Upper lobe of left lung (tissue), 6 donors: ENCODE measurements at places on chromosomes 4 and X. TPM values are rescaled to one million over a fixed set of nuclear protein-coding genes. Genes with fewer than 3 reads are reported as not detected.

GRCh38 chr4:139958739-139959098 is 195.3 kb downstream of the MAML3 start:
- DNase-seq = no peak

- DNase-seq = no peak
Measured at GRCh38 chr4:22897520-22898108, 204.9 kb downstream of the GBA3 start.

GRCh38 chr4:101222156-101222845 is 125.0 kb downstream of the PPP3CA start:
- DNase-seq = no peak

Gene PQBP1
- 49.1 TPM for total RNA-seq

GRCh38 chr4:32745351-32745750 is 2025.2 kb downstream of the PCDH7 start:
- no peak for DNase-seq

Gene POU4F2
- not detected for total RNA-seq

- peak; percentile 91 for DNase-seq
Measured at GRCh38 chr4:55396308-55397125, 760 bp downstream of the TMEM165 start.

DNA sequence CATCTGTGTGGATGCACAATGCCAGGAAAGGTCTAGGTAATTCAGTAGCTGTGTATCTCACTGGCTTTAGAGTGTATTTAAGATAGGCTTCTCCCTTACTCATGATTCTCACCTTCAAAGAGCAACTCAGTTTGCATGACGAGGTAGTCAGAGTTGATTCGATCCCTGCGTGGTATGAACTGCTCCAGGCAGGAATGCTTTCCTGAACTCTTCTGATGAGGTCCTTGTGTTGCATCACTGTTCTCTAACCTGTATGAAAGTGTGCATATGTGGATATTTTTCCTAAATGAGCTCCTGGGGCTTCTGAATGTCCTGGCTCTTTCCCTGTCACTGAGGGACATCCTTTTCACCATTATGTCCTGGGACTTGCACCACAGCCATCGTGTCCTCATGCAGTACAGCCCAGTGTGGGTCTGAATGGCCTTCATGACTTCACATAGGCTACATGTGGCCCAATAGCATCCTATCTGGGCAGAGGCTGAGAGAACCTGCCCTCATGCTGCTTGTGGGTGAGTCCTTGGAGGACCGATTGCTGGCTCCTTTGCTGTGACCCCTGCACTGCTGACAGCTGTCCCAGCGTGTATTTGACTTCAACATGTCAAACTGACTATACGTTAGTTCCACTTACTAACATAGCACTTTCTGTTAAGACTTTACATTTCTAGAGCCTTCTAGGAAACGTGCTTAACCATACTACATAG is 65.3 kb upstream of the WDR1 start:
- no peak for DNase-seq

GRCh38 chrX:153374426-153374825 is 26.7 kb downstream of the PNMA6E start:
- DNase-seq = no peak

- no peak for DNase-seq
Measured at GRCh38 chrX:103626855-103627254, 1.9 kb upstream of the TCEAL1 start.

Gene AVPR2
- total RNA-seq = not detected

- no peak for DNase-seq
Measured at GRCh38 chr4:64192731-64193412, 216.4 kb downstream of the TECRL start.

- DNase-seq = no peak
Measured at GRCh38 chr4:160038615-160039014, 935.7 kb downstream of the RAPGEF2 start.

DNA sequence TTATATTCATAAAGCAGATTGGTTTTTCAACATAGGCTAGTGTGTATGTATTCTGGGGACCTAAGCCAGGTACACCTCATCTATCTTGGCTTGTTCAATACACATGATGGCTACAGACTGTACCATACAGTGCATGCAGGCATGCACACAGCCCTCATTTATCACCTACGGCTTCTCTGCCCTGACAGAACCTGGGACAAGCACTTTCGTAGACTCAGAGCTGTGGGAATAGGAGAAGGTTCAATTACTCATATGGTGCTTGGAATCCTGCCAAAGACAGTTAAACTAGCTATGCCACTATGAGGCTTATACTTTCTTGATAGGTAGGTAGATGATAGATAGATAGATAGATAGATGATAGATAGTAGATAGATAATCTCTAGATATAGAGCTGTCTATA is 457.2 kb downstream of the GALNTL6 start:
- DNase-seq = no peak

DNA sequence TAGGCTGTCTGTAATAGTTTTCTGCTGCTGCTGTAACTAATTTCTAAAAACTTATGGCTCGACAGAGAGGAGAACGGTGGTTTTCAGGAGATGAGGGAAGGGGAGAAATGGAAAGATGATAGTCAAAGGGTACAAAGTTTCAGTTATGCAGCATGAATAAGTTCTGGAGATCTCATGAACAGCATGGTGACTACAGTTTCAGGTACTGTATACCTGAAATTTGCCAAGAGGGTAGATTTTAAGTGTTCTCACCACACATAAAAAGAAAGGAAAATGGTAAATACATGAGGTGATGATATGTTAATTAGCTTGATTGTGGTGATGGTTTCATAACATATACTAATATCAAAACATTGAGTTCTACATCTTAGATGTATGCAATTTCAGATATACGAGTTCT is 34.9 kb downstream of the DRD5 start:
- no peak for DNase-seq

Gene NR0B1
- not detected for total RNA-seq

Gene TCEAL8
- 42.7 TPM for total RNA-seq

Gene ZCCHC18
- 0.26 TPM for total RNA-seq

DNA sequence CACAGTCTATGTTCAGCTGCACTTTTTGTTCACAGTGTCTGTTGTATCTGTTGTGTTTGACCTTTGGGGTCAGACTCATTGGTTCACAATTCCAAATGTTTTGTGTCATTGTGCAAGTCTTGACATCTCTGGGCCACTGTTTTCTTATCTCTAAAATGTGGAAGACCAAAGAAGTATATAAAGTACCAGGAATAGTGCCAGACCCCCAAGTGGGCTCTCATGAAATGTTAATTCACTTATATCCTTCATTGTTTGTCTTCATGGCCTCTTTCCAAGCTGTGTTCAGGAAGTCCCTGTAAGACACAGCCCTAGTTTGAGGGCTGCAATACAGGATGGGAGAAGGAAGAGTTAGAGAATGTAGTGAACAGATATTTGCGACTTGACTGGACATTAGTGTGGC is 468.3 kb upstream of the BOD1L1 start:
- DNase-seq = no peak

GRCh38 chrX:18424482-18425198 is 768 bp upstream of the CDKL5 start:
- no peak for DNase-seq

DNA sequence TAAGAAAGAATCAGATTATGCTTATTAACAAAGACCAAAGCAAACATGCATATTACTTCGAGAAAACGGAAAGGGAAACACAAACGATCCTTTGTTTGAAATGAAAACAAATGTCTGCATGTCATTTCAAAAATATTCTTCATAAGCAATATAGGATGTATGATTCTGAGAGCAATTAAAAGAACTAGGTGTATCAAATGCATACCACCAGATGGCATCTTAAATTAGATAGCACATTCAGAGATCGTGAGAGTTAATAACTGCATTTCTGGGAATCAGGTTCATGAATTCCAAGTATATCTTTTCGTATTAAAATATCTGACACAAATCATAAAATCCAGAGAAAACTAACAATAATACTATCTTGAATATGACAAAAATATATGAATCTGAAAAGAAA is 159.5 kb downstream of the PPP3CA start:
- DNase-seq = no peak

DNA sequence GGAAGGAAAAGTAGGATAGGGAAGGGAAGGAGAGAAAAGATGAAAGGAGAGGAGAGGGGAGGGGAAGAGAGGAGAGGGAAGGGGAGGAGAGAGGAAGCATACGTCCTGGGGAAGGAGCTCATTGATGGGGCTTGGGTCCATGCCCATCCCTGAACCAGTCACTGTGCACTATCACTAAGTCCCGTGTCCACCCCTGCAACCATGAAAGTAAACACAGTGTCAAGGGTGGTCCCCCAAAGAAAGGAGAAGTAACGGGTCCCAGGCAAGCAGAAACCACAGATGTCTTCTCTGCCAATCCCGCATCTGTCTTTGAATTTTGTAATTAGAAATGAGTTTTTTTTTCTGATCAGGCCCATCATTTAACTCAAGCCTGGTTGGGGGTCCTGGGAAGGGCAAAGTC is 55.2 kb downstream of the LGI2 start:
- no peak for DNase-seq

Gene UCHL1
- 5.2 TPM for total RNA-seq

DNA sequence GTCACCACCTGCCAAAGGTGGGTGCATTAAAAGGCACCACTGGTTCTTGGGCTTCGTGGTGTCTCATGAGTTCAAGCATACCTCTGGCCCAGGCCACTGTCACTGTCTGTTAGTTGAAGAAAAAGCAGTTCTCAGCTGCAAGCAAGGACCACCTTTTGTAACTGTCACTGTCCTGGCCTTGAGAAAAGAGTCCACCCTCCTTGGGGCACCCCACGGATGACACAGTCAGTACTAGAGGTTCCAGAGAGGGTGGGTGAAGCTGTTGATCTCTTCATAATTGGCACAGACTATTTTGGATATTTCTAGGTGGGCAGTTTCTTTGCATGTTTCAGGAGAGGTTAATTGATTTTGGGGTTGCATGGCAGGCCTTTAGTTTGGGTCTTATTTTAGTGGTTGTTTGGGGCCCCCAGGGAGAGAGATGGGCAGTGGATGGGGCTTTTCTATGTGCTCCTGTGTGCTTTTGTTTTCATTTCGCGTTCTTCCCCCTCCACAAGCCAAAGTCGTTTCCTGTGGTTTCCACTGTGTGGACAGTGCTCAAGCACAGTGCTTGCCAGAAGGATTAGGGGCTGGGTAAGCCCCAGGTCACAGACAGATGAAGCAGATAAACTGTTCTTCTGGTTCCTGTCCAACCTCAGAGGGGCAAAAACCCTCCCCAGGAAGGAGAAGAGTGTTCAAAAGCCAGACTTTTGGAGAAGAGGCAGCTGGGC is 156.2 kb upstream of the PPP1R2C start:
- DNase-seq = no peak

Gene GASK1B
- 35.8 TPM for total RNA-seq

Gene COL4A5
- total RNA-seq = 38.6 TPM

DNA sequence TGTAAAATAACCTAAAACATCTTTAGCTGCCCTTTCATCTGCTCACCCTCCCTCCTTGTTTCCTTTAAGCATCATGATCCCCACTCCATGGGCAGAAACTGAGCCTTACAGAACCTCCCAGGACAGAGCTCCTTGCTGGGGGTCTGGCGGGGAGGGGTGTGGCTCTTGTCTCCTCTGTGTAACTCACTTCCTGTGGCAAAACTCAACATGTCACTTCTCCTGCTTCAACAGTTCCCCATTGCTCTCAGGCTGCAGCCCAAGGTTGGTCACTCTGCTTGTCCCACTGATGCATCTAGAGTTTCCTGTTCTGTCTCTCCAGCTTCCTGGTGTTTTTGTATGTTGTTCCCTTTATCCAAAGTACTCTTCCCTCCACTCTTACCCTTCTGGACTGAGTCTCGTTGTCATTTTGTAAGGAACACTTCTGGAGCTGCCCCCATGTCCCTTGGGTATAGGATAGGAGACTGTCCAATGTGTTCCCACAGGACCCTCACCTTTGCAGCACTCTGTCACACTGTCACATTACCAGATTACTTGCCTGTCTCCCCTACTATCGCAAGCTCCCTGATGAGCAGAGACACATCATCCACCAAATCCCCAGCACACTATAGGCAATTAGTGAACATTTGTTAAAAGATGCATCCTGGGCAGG is 19.6 kb downstream of the TMEM31 start:
- DNase-seq = no peak

DNA sequence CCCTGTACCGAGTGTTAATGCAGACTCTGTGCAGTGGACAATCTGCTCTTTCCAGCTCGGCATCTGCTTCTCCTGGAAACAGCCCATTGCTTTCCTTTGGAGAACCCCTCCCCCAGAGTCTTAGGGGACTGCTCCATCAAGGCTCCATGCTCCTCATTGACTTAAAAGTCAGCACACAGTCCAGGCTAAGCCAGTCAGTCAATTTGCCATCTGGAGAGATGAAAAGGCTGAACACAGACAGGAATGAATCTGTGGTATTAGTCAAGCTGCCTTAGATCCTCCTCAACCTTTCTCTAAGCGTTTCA is 20.3 kb downstream of the ATP8A1 start:
- no peak for DNase-seq

GRCh38 chr4:101141855-101142254 is 205.5 kb downstream of the PPP3CA start:
- DNase-seq = no peak

Gene PHKA1
- total RNA-seq = 2.3 TPM
